T-helper 2 cell treated with Interferon-gamma antibody and Interleukin-4, amounts not matched to agents 100 ng/mL and 5 ng/mL, for 36 hours (primary cell): ENCODE measurements at places on chromosomes 2 and 18. TPM values are rescaled to one million over a fixed set of nuclear protein-coding genes. Genes with fewer than 3 reads are reported as not detected.

Gene TGOLN2
- total RNA-seq, result 130 and 133 TPM in 2 replicates

Gene TCF23
- not detected in 2 replicates for total RNA-seq

Gene CRYGD
- total RNA-seq, result not detected in 2 replicates

Gene MSH6
- 101 and 109 TPM in 2 replicates for total RNA-seq

Gene IL1F10
- total RNA-seq, result not detected in 2 replicates

Gene C1QL2
- not detected in 2 replicates for total RNA-seq

Gene RNPEPL1
- total RNA-seq, result 119 and 126 TPM in 2 replicates

Gene TYMS
- 354 and 362 TPM in 2 replicates for total RNA-seq

Gene CYP27C1
- not detected in 2 replicates for total RNA-seq

Gene OTX1
- total RNA-seq, result not detected in 2 replicates
